ENCODE measurements at places on chromosomes 7 and 10.

GRCh38 chr10:35961501-35961900 lies 319.4 kb upstream of the FZD8 start:
- DNase-seq, result no peak

DNA sequence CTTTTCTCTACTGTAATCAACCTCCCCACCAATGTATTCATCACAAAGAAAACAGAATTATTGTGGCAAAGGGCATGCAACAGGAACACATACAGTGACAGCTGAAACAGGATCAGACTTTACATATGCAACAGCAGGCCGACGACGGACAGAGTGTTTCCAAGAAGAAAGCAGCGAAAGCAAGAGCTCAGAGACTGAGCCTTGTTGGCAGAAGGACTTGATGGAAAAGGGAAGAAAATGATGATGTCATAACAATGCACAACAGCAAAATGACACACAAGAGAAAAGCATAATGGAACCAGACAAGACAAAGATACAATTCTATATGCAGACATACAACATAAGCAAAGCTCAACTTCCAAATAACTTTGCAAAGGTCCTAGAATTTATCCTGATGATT lies 106.5 kb downstream of the ARHGAP12 start:
- DNase-seq, result no peak

DNA sequence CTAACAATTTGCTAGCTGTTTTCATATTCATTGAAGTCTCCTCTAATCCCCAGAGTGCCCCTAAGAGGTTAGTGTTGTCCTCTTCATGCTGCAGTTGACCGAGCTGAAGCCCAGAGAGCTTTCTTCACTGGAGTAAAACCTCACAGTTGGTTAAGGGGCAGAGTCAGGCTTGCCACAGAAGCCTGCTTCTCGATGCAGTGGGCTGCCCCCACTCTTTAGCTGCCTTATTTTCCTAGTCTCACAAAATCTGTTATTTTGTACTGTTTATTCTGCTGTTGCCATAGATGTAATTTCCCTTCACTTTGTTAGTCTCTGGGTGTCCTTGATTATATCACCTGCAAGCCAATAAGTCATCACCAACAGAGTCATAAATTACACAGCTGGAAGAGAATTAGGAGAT lies 56.3 kb upstream of the ZPBP start:
- no peak for DNase-seq

- peak; percentile 97 for DNase-seq
Measured at GRCh38 chr10:75682649-75683557, 251.5 kb downstream of the LRMDA start.

DNA sequence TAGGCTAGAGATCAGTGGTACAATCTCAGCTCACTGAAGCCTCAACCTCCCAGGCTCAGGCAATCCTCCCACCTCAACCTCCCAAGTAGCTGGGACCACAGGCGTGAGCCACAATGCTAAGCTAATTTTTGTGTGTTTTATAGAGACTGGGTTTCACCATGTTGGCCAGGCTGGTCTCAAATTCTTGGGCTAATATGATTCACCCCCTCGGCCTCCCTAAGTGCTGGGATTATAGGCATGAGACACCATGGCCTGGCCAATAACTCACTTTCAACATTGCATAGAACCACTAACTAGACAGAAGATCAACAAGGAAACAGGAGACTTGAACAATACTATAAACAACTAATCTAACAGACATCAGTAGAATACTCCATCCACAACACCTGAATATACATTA lies 191.7 kb downstream of the LRRN3 start:
- no peak for DNase-seq

DNA sequence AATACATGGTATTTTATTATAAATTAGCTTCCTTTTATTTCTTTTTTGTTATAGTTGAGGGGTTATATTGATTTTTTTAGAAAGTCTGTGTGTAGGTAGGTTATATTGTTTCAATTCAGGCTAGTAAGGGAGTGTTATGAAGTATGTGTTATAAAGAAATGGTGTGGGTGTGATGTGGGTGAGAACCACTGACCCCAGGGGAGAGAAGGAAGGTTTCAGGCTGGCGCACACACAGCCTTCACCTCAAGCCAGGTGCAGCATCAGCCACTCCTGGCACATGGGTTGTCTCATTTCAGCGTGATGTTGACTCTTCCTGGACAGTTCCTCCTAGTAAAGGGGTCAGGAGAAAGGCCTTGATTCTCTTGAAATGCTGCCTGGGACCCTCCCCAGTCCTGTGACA lies 291.3 kb downstream of the POU6F2 start:
- DNase-seq, result no peak

DNA sequence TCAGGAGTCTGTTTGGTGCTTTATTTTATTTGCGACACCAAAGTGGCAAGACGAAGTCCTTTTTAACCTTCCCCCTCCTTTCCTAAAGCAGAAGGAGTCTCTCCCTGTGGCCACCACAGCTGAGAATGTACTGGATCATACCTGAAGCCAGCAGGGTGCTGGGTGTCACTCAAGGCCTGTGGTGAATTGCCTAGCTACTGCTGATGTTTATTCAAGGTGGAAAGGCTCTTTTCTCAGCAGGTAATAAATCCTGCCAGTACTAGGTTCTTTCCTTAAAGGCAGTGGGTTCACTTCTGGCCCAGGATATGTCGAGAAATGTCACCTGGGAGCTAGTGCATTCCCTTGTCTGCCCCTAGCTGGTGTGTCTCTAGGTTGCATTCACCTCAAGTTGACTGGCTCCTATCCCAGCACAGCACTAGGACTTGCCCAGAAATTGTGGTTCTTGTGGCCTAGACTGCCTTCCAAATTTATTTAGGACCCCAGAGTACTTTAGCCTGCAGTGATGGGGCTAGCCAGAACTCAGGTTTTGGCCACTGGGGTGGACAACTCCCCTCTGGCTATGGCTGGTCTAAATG lies 60.8 kb upstream of the FAM3C start:
- DNase-seq, result no peak

DNA sequence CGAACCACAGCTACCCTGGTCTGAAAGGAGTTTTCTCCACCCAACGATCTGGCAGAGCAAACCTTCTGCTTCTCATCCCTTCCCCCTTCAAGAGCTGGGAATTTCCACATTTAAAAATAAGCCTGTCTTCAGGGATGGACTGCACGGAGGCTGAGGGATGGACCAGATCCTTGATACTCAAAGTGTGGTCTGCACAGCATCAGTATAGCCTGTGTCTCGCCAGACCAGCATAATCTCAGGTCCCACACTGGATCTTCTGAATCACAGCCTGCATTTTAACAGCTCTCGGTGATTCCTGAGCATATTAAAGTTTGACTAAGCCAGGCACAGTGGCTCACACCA lies 7.1 kb downstream of the KCNMA1 start:
- DNase-seq, result no peak

DNA sequence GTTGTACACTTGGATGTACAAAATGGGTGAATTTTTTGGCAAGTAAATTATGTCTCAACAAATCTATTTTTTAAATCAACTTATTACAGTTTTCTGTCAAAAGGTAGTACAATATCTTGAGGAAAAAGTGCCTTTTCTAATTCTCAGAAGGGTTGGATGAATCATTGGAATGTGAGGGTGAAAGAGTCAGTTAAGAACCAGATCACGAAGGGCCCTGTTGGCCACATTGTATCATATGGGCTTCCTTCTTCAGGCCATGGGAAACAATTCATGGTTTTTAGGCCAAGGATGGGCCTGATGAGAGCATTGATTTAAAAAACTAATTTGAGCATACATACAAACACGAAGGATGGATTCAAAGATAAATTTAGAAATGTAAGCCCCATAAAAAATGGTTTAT lies 503.7 kb downstream of the TNS3 start:
- DNase-seq, result no peak

- no peak for DNase-seq
Measured at GRCh38 chr7:85103357-85103756, 83.5 kb downstream of the SEMA3D start.

DNA sequence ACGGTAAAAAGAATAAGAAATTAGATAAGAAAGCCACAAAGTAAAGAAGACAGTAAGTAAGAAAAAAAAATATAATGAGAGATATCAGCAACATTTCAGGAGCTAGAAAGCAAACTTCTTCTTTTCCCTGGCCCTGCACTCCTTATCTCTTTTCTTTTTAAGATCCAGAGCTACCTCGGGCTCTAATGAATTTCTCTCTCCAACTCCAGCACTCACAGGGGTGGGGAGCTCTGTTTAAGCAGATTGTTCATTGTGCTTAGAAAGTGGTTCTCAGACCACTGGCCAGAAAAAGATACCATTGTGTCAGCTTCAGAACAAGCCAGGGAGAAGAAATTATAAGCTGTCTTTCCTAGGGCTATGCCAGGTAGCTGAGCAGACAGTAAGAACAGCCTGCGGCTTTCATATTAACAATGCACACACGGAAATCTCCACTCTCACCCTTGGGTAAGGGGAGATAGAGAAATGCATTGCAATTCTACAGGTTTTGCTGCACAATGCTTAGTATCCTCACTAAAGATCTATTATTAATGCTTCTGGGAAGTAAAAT lies 19.3 kb downstream of the OR2F1 start:
- no peak for DNase-seq

- DNase-seq, result no peak
Measured at GRCh38 chr7:18467011-18467410, 28.5 kb upstream of the HDAC9 start.

DNA sequence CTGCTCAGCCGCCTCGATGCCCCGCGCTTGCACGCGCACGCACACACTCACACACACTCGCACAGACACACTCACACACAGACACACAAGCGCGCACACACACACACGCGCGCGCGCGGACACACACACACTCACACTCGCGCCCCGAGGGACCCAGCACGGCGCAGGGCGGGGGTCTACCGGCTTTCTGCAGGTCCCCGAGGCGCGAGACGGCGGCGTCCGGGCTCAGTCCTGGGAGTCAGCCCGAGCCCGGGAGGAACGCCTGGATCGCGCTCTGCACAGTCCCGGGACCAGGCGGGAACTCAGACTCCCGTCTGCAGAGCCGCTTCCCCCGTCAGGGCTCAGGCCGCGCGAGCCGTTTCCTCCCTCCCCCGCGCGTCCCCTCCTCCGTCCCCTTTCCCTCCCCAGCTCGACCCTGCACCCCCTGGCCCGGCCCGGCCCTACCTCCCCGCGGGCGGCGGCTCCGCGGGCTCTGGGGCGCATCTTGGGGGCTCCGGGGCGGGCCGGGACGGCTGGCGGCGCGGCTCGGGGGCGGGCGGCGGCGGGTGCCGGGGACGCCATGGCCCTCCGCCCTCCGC lies 464 bp downstream of the DENND2A start:
- peak; percentile 75 for DNase-seq

- peak; percentile 37 for DNase-seq
Measured at GRCh38 chr10:75465450-75465827, 34.0 kb downstream of the LRMDA start.

DNA sequence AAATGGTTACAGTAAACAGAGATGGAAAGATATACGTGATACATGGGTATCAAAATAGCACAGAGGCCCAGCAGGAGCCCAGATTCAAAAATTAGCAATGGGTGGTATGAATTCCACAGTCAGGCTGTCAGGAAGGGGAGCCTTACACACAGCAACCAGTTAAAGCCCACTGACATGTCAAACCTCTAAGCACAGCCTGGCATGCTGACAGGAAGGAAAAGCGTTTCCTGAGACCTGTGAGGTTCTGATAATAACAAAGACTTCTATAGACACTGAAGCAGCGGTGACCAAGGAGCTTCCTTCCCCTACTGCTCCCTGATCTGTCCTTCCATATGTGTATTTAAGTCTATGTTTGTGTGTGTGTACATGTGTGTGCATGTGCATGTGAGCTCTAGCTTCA lies 89.9 kb downstream of the PHYHIPL start:
- DNase-seq, result peak; percentile 34

- no peak for DNase-seq
Measured at GRCh38 chr10:14815681-14816080, 22.2 kb downstream of the CDNF start.

- peak; percentile 39 for DNase-seq
Measured at GRCh38 chr7:1666823-1667565, 3.1 kb upstream of the ELFN1 start.

DNA sequence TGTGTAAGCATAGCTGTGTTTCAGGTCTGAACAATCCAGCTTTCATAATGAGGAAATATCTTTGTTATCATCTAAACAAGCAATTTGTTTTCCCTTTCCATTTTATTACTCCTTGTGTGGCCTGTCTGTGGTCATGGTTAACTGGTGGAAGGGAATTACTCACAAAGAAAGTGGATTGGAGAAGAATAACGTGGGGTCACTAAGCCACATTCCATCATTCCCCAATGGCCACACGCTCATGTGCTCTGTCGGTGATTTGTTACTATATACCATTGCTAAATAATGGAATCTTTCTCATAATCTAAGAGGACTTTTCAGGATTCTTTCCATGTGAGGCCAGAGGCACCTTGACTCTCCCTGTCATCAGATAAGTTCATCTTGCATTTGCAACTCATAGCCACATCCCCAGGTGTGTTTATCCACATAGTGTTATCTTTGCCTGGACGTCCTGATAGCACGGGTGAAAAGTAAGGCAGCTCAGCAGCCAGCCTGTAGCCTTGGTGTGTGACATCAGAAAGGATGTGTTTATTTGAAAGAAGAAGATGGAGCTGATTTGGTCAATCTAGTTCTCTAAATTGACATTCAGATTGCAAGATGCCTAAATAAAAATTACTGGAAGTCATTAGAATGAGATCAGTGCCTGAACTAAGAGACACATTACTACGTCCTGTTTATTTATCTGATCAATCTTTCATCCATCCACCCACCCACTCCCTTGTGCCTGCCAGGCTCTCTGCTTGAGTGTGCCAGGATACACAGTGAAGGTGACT lies 128.9 kb downstream of the CELF2 start:
- no peak for DNase-seq

- DNase-seq, result no peak
Measured at GRCh38 chr7:111103678-111104274, 12.8 kb downstream of the LRRN3 start.

- DNase-seq, result peak; percentile 13
Measured at GRCh38 chr7:127251465-127252376, 1.0 kb downstream of the GRM8 start.

DNA sequence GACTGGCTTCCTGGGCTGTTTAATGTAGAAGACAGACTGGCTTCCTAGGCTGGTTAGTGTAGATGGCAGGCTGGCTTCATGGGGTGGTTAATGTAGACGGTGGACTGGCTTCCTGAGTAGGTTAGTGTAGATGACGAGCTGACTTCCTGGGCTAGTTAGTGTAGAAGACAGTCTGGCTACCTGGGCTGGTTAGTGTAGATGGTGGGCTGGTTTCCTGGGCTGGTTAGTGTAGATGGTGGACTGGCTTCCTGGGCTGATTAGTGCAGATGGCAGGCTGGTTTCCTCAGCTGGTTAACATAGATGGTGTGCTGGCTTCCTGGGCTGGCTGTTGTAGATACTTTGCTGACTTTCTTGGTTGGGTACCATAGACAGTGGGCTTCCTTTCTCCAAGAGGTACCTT lies 122.9 kb upstream of the PPP2R2D start:
- no peak for DNase-seq

- DNase-seq, result no peak
Measured at GRCh38 chr10:97651773-97652172, 11.3 kb downstream of the PI4K2A start.

DNA sequence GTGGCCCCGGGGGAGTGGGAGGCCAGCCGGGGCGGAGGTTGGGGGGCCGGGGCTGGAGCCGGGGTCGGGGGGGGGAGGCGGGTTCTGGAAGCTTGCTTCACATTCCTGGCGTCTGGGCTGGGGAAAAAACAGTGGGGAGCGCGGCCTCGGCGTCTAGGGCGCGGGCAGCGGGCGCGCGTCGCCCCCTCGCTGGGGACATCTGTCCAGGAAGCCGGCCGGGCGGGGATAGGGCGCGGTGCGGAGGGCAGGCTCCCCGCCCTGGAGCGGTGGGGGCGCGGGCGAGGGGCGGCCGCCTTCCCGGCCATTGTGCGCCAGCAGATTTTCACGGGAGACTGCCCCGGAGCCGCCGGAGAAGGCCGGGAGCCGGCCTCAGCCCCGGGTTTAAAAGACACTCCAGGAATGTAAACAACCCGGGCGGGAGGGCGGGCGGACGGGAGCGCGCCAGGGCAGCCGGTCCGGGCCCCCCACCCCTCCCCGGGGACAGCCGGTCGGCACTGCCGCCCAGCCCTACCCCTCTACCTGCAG lies 1.4 kb downstream of the ZMIZ1 start:
- peak; percentile 59 for DNase-seq
